ENCODE measurements at places on chromosomes 11 and 22. TPM values are rescaled to one million over a fixed set of nuclear protein-coding genes. Genes with fewer than 3 reads are reported as not detected.

Gene SLC22A25
- not detected for polyA plus RNA-seq

Gene WNT7B
- polyA plus RNA-seq: not detected

Gene TSSK2
- not detected for polyA plus RNA-seq

Gene SMTNL1
- polyA plus RNA-seq: not detected

Gene IGLL1
- polyA plus RNA-seq: not detected

Gene OVCH2
- polyA plus RNA-seq: not detected

Measured in fibroblast of lung (primary cell).